ENCODE measurements at places on chromosomes 11 and 22.

GRCh38 chr11:83835423-83835822 is 549.3 kb upstream of the CCDC90B start:
- DNase-seq: no peak

DNA sequence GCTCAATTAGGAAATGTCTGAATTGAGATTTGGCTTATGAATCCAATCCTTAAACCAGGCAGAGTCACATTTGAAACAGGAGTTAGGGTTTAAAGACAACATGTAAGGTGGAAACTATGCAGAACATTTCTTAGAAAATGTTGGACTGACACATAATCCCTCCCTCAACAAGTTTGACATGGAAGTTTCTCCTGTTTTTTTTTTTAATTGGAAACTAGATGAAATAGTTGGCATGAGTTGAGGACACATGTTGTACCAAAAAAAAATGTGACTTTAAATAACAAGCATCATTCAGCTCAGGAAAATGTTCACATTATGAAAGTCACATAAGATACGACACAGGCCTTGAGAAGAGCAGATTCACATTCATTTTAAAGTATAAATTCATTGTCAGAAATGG is 154.9 kb upstream of the DDI1 start:
- DNase-seq: no peak

DNA sequence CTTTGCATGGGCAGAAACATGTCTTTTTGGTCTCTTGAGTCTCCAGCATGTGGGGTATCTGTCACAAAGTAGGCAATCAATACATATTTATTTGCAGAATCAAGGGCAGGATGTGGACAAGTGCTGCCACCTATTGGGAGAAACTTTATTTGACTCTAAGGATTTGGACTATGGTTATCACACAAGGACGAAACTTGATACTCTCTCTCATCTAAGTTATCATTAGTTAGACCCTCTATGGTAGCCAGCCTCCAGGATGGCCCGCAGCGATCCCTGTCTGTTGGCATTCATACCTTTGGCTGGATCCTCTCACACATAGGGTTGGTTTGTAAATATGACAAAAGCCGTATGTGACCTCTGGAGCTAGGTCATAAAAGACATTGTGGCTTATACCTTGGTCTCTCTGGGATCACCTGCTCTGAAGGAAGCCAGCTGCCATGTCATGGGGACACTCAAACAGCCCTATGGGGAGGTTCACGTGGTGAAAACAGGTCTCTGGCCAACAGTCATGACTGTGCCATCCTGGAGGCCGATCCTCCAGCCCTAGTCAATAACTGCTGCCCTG is 1.1 kb upstream of the FBXO7 start:
- DNase-seq: no peak

GRCh38 chr11:40186437-40187263 is 1272.8 kb downstream of the LRRC4C start:
- no peak for DNase-seq

All from upper lobe of left lung (tissue), 6 donors.